Naive thymus-derived CD4-positive, alpha-beta T cell (primary cell): ENCODE measurements at places on chromosomes 12 and 14. TPM values are rescaled to one million over a fixed set of nuclear protein-coding genes. Genes with fewer than 3 reads are reported as not detected.

GRCh38 chr12:9687228-9687627 lies 17.7 kb downstream of the CLEC2D start:
- H3K36me3 ChIP-seq: peaks cover 36% of the 10 kb centered on the region
- peaks cover 26% of the 10 kb centered on the region for H3K4me1 ChIP-seq
- DNase-seq: no peak
- no peak overlapping the region for H3K4me3 ChIP-seq

DNA sequence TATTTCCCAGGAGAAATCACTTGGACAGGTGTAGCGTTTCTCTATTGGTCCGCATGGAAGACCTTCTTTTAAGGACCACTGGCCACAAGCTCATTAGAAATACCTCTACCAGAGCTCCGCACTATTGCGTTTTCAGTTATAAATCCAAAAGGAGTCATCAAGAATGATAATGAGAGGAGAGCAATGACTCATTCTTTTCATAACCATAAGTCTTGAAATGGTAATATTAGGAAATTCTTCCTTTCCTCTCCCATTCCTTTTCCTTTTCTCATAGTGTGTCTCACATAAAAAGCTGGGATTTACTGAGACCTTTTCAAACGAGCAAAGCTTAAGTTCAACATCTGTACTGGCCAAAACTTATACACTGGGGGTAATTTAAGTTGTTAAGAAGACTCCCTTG lies 215.7 kb downstream of the CPNE8 start:
- H3K27ac ChIP-seq: no peak overlapping the region
- H3K36me3 ChIP-seq: no peaks in the 10 kb centered on the region
- no peak for DNase-seq
- H3K4me1 ChIP-seq: no peaks in the 10 kb centered on the region

- H3K27ac ChIP-seq: no peak overlapping the region
- no peaks in the 10 kb centered on the region for H3K4me1 ChIP-seq
- no peak overlapping the region for H3K4me3 ChIP-seq
- DNase-seq: no peak
- peaks cover 17% of the 10 kb centered on the region for H3K36me3 ChIP-seq
- no peaks in the 10 kb centered on the region for H3K27me3 ChIP-seq
Observed at GRCh38 chr14:103686831-103687485, 28.3 kb downstream of the XRCC3 start.

GRCh38 chr14:68790644-68791077 lies 2.2 kb downstream of the ZFP36L1 start:
- DNase-seq: no peak
- H3K36me3 ChIP-seq: peaks cover 38% of the 10 kb centered on the region
- peak overlapping the region; percentile 100 for H3K27ac ChIP-seq
- peak overlapping the region; percentile 91 for H3K4me3 ChIP-seq
- peaks cover 22% of the 10 kb centered on the region for H3K4me1 ChIP-seq

- no peak for DNase-seq
- no peak overlapping the region for H3K27ac ChIP-seq
- no peak overlapping the region for H3K4me3 ChIP-seq
- no peaks in the 10 kb centered on the region for H3K4me1 ChIP-seq
- H3K36me3 ChIP-seq: no peaks in the 10 kb centered on the region
Observed at GRCh38 chr12:105357162-105357691, 26.7 kb downstream of the C12orf75 start.

GRCh38 chr14:95664066-95664465 lies 22.2 kb upstream of the TCL1B start:
- H3K27ac ChIP-seq: no peak overlapping the region
- no peaks in the 10 kb centered on the region for H3K4me1 ChIP-seq
- no peak for DNase-seq
- H3K27me3 ChIP-seq: no peaks in the 10 kb centered on the region
- H3K36me3 ChIP-seq: no peaks in the 10 kb centered on the region
- H3K4me3 ChIP-seq: no peak overlapping the region

- no peak overlapping the region for H3K4me3 ChIP-seq
- H3K36me3 ChIP-seq: peaks cover 18% of the 10 kb centered on the region
- no peak overlapping the region for H3K27ac ChIP-seq
Observed at GRCh38 chr12:111887926-111888745, 46.1 kb downstream of the MAPKAPK5 start.

GRCh38 chr14:36665887-36666415 lies 4.3 kb downstream of the PAX9 start:
- no peaks in the 10 kb centered on the region for H3K4me1 ChIP-seq
- no peak for DNase-seq
- H3K27ac ChIP-seq: no peak overlapping the region
- no peak overlapping the region for H3K4me3 ChIP-seq

DNA sequence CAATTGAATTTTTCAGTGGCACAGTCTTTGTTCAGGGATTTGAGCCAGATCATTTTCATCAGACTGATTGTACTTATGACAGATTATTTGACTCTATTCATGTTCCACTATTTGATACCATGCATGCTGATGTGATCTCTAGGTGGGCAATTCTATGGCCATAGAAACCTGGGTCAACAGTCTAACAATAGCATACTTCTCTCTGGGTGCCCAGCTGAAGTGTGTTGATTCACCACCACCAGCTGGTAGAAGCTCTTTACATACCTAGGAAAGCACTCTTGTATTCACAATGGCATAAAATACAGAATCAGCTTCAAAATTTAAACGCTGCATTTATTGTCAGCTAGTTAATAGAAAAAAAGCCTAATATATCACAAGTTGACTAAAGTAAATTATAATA lies 90.2 kb upstream of the TMTC2 start:
- no peaks in the 10 kb centered on the region for H3K36me3 ChIP-seq
- H3K27me3 ChIP-seq: no peaks in the 10 kb centered on the region

GRCh38 chr12:50317203-50317602 lies 33.9 kb upstream of the LIMA1 start:
- no peak for DNase-seq
- no peaks in the 10 kb centered on the region for H3K4me1 ChIP-seq
- H3K36me3 ChIP-seq: no peaks in the 10 kb centered on the region
- no peak overlapping the region for H3K27ac ChIP-seq

B3GNT4 gene
- total RNA-seq: 1.1 and 1.3 TPM in 2 replicates

SRRM4 gene
- total RNA-seq: not detected in 2 replicates
